ENCODE measurements at places on chromosomes 7 and 10. TPM values are rescaled to one million over a fixed set of nuclear protein-coding genes. Genes with fewer than 3 reads are reported as not detected.

GRCh38 chr7:142345811-142346210 lies 88.0 kb upstream of the PRSS58 start:
- DNase-seq: no peak

DNA sequence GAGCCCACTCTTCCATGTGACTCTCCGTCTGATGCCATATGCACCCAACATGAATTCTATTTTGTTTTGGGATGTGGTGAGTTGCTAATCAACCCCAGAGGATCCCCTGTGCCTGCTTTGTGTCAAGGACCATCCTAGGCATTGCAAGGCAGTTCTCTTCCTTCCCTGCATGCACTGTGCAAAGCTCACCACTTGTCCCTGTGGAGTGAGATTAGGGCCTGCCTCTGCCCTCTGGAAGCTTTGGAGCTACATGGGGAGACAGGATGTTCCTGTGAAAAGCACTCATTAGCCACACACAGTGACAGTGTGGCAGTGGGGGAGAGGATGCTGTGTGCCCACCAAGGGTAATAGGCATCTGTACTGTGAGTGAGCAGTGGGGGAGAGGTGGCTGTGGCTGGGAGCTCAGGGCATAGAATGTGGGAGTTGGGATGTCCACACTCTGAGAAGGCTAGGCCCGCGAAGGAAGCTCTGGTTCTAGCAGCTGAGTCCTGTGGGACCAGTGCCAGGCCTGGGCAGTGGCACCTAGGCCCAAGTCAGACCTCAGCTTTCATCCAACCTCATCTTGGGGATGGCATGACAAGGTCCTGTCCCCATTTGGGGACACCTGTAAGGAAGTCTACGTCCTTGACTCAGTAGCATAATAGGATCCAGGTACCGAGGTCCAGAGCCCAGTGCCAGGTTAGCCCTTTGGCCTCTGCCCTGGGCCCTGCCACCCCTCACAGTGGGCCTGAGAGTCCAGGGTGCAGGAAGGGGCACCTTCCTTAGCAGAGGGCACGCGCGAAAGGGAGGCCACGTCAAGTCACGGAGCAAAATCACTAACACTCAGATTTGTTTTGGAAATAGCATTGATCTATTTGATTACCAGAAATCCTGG lies 6.6 kb downstream of the ADRA2A start:
- no peak for DNase-seq

GRCh38 chr10:34491678-34492077 lies 323.4 kb downstream of the PARD3 start:
- DNase-seq: no peak

The SLC25A13 gene
- total RNA-seq: 10.6 TPM

- peak; percentile 57 for DNase-seq
Observed at GRCh38 chr7:5143935-5144903, 45.8 kb upstream of the WIPI2 start.

The ACSL5 gene
- 3.0 TPM for total RNA-seq

GRCh38 chr10:126704649-126705048 lies 34.2 kb upstream of the C10orf90 start:
- DNase-seq: no peak

DNA sequence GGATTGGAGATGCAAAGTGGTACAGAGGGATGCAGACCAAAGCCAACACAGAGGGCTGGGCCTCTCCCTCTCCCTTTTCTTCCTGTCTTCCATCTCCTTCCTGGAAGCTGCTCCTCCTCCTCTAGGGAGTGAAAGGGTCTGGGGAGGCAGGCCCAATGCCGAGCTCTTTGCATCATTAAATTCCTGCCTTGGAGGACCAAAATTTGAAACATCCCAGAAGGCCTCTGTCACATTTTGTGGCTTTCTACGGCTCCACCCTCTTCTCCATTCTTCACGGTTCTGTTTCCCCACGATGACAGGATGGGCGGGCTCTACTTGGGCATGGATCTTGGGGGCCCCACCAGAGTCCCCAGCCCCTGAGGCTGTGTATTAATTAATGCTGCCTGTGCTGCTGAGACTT lies 76.4 kb downstream of the NEURL1 start:
- no peak for DNase-seq

The TRPV6 gene
- total RNA-seq: under 0.01 TPM

The ITIH5 gene
- 14.3 TPM for total RNA-seq

The TRIM74 gene
- 0.47 TPM for total RNA-seq

DNA sequence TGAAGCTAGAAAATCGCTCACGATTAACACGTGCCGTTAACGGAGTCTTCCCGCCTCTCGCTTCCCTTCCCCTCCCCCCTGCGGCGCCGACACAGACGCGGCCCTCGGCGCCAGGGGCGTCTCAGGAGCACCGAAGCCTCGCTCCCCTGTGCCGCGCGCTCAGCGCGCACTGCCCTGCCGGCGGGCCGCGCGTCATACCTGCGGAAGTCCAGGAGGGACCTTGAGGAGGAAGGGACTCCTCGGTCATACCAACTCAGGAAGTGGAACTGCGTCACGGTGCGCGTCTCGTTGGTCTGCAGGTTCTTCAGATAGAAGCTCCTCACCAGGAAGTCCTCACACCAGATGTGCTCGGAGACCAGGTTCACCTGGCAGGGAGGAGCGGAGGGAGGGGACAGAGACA lies 239.6 kb downstream of the DNAJB6 start:
- no peak for DNase-seq

DNA sequence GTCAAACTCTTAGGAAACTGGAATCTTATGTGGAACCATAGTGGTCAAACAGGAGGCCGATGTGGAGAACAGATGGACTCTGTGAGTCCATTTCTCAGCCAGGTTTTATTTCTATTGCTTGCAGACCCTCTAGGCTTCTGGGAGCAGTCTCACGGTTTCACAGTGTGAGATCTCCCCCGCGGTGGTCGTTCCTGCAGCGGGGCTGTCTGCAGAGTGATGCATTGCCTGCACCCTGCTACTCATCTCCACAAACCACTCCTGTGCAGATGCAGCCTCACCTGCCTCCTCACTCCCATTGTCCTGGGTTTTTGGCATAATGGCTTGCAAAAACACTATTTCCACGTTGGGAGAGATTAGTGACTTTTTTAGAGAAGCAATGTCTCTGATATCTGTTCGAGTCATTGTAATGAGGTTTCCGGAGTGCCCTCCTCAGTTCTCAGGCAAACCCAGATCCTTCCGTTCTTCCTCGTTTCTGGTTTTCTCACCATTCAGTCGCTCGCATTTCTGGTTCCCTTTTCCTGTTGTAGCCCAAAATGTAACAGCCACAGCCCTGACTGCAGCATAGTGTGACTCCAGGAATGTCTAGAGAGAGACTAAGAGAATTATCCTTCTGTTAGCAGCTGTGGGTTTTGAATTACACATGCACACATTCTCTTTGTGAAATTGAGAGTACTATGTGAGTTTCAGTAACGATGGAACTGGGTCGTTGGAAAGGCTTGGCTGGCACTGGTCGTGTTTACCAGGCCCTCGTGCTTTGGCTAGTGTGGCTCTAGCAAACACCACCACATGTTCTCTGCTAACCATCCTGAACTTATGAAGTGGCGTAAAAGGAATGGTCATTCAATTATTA lies 30.2 kb downstream of the ACADSB start:
- DNase-seq: no peak

DNA sequence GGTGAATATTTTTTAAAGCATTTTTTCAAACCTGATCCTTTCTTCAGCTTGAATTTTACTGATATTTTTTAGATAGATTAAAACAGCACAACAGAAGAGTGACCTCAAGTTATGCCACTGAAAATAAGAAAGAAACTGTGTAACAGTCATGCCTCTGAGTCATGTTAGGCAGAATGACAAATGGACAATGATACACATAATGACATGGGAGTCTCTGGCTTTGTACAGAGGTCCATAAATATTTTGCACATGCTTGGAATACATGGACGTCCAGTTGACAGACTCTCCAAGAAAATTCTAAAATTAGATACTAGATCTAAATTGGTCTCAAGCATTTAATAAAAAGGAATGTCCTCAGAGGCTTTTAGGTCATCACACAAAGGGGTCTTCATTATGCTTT lies 21.9 kb upstream of the SEMA3A start:
- DNase-seq: no peak

GRCh38 chr10:73644015-73644743 lies 2.9 kb upstream of the MYOZ1 start:
- peak; percentile 31 for DNase-seq

GRCh38 chr7:99374111-99375064 lies at the start of gene ARPC1B:
ARPC1B (plus strand) TSS chr7:99374730; CDS start chr7:99385715, 10,985 bp downstream.
- no peak for DNase-seq

GRCh38 chr10:68562661-68563570 lies 2.8 kb downstream of the TET1 start:
- DNase-seq: no peak

DNA sequence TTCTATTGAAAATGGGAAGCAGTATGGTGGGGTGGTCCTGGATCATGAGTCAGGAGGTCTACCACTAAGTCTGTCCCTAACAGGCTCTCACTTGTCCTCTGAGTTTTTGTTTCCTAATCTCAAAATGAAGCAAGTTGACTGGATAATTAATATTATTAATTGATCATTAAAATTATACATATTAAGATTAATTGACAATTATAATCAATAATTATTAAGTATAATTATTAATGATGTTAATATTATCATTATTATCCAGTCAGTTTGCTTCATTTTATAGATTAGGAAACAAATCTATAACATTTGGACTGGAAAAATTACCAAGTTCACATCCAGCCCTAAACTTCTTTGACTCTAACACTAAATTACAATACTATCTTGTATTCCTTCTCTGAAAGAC lies 174.2 kb upstream of the KMT2E start:
- no peak for DNase-seq

DNA sequence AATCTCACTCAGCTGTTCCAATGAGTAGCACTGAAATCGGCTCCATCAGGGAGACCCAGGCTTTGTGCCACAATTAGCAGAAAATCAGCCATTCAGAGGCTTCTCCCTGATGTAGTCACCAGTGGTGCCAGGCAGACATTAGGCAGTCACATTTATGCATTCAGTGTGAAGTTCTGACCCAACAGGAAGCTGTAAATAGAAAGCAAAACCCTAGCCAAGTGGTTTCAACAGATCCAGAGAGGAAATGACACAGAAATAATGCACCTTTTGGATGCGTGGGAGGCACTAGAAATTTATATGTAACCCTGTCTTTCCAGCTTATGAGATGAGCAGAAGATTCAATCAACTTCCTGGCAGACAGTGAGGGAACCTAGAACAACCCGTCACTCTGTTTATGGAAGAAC lies 186.4 kb downstream of the PDE1C start:
- DNase-seq: peak; percentile 69

The GDF2 gene
- not detected for total RNA-seq

DNA sequence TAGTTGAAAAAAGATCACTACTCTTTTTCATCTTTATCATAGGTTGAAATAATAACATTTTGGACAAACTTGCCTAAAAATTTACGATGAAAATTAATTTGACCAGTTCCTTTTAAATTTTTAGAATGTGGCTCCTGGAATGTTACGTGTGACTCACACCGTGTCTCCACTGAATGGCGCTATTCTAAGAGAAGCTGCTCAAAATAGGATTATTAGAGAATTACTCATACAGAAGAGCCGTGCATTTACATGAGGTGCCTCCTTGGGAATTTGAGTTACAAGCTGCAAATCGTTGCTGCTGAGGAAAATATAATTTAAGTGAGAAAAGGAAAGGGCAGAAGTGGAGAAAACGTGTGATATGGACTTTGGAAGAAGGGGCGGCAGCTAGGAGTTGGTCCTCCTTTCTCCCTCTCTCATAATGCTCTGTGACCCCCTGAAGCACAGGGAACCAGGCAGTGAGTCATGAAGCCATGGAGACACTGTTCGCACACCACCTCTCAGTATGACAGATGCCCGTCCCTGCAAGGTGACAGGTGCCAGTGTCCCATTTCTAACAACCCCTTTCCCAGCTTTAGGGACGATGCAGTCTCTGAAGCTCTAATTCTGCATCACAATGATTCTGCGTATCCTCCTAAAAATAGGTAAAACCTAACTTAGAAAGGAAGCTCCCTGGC lies 323.2 kb upstream of the COBL start:
- no peak for DNase-seq

DNA sequence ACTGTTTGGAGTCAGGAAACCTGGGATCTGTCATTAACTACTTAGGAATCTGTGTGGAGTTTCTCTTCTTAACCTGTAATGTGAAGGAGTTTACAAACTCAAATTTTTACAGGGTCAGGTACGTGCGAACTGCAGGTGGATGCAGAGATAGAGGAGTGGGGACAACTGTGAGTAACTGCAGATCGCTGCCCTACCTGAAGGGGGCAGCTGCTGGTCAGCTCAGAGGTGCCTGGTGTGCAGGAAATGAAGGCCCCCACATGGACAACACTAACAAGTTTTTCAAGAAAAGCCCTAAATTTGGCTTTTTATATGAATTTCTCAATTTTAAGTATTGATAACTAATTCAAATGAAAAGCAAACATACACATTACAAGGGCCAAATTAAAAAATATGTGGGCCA lies 380.0 kb downstream of the REEP3 start:
- DNase-seq: no peak

DNA sequence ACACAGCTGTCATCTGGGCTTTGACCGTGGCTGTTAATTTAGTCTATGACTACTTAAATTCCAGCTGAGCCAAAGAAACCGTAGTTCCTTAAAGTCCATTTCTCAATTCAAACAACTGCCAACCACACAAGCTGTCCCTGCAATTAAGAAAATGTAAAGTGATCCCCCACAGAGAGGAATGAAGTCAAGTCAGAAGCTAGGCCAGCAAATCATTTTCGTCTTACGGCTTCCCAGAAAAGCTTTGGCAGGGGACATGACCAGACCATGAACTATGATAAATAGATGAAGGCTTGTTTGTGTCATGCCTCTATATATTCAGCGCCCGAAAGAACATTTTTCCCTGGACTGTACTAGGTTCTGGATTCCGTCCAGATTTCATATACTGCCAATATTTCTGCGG lies 54.6 kb downstream of the HACD1 start:
- no peak for DNase-seq

The DGKI gene
- 202 TPM for total RNA-seq

- DNase-seq: no peak
Observed at GRCh38 chr10:113132591-113133121, 182.6 kb downstream of the TCF7L2 start.

GRCh38 chr10:101566333-101567164 lies 21.5 kb downstream of the POLL start:
- peak; percentile 33 for DNase-seq

The NEBL gene
- total RNA-seq: 61.1 TPM

- DNase-seq: no peak
Observed at GRCh38 chr7:50349963-50350944, 45.7 kb downstream of the IKZF1 start.

The GOLGA7B gene
- 11.9 TPM for total RNA-seq

The ARMC10 gene
- total RNA-seq: 49.4 TPM

- DNase-seq: no peak
Observed at GRCh38 chr7:29080803-29081202, 65.5 kb downstream of the CPVL start.

The PNLIPRP1 gene
- not detected for total RNA-seq
